ENCODE measurements at places on chromosomes 11 and 22. TPM values are rescaled to one million over a fixed set of nuclear protein-coding genes. Genes with fewer than 3 reads are reported as not detected.

The BDNF gene
- total RNA-seq, result under 0.01 TPM

The C22orf42 gene
- 0.10 TPM for total RNA-seq

The NKAPD1 gene
- 20.7 TPM for total RNA-seq

The TMEM45B gene
- total RNA-seq, result 3.5 TPM

The OR2AT4 gene
- not detected for total RNA-seq

The OR52W1 gene
- total RNA-seq, result not detected

The CSNK2A3 gene
- 1.3 TPM for total RNA-seq
